Stimulated activated CD8-positive, alpha-beta memory T cell treated with anti-CD3 and anti-CD28 coated beads, Interleukin-12 subunit alpha, Interleukin-12 subunit beta, amount 100 ng/mL, for 1 hour (primary cell): ENCODE measurements at places on chromosomes 11 and 22.

- DNase-seq, result no peak
These were observed 145.8 kb downstream of the APOL5 start for GRCh38 chr22:35863432-35863831.

- DNase-seq, result no peak
These were observed 51.5 kb upstream of the RAB1B start for GRCh38 chr11:66216911-66217310.

DNA sequence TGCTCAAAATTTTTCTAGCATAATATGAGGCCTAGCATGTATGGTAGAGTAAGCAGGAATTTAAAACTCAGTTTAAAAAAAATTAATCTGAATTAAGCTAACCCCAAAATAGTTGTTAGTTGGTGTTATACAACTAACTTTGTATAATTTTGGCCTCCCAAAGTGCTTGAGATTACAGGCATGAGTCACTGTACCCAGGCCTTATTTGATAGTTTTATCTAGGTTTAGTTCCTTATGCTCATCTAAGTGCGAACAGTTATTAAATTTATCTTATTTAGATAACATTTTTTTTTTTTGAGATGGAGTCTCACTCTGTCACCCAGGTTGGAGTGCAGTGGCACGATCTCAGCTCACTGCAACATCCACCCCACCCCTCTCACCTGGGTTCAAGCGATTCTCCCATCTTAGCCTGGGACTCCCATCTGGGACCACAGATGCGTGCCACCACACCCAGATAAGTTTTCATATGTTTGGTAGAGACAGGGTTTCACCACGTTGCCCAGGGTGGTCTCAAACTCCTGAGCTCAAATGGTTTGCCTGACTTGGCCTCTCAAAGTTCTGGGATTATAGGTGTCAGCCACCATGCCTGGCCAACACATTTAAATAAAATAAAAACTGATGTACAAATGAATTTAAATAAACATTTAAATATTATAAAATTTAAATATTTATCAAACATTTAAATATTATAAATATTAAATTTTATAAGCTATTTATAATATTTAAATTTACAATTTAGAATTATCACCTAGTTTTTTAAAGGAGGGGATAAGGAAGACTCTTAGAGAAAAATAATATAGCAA lies 7.5 kb downstream of the IL18 start:
- no peak for DNase-seq

DNA sequence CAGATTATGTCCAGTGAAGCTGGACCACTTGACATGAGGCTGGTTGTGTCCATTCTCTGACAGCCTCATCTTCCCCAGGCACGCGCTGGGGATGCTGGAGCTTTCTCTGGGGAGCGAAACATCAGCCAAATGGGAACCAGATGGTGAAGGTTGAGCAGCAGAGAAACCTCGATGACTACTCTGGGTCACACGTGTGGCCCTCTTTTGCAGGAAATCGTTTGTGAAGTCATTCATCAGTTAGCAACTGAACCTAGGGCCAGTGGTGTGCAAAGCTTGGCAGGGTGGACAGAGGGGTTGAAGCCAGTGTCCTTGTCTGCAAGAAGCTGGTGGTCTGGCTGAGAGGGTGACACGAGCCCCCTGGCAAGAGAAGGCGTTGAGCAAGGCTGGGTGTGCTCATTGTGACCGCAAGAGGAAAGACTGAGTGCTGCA lies 109.8 kb downstream of the ZBTB16 start:
- DNase-seq, result no peak

DNA sequence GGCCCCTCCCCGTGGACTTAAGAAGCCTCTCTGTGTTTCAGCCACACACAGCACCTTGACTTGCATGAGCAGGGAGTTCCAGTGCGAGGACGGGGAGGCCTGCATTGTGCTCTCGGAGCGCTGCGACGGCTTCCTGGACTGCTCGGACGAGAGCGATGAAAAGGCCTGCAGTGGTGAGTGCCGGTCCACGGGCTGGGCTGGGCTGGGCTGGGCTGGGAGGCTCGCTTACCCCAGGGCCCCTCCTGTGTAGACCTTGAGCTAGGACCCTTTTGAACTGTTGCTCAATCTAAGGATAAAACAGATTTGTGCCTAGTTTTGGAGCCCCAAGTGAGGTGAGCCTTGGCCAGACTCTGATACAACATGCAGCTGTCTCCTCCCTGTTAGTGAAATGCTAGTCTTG lies 151.4 kb upstream of the SORL1-AS1 start:
- no peak for DNase-seq

- peak; percentile 92 for DNase-seq
These were observed at the start of the genes ACAD8 and THYN1 for GRCh38 chr11:134253188-134253993. ACAD8 (plus strand) TSS chr11:134253568; CDS start chr11:134253601, 33 bp downstream. THYN1 (minus strand) TSS chr11:134253352; CDS start chr11:134252882, 470 bp downstream.

GRCh38 chr11:5276697-5277096 lies 7.0 kb upstream of the HBE1 start:
- no peak for DNase-seq

DNA sequence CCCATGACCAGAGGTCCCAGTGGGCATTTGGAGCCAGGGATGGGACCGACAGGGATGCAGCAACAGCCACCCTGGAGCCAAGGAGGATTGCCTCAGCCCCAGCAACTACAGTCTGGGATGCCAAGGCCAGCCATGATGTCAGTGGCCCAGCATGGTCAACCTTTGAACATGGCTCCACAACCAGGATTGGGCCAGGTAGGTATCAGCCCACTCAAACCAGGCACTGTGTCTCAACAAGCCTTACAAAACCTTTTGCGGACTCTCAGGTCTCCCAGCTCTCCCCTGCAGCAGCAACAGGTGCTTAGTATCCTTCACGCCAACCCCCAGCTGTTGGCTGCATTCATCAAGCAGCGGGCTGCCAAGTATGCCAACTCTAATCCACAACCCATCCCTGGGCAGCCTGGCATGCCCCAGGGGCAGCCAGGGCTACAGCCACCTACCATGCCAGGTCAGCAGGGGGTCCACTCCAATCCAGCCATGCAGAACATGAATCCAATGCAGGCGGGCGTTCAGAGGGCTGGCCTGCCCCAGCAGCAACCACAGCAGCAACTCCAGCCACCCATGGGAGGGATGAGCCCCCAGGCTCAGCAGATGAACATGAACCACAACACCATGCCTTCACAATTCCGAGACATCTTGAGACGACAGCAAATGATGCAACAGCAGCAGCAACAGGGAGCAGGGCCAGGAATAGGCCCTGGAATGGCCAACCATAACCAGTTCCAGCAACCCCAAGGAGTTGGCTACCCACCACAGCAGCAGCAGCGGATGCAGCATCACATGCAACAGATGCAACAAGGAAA lies 27.3 kb upstream of the L3MBTL2 start:
- DNase-seq, result no peak

DNA sequence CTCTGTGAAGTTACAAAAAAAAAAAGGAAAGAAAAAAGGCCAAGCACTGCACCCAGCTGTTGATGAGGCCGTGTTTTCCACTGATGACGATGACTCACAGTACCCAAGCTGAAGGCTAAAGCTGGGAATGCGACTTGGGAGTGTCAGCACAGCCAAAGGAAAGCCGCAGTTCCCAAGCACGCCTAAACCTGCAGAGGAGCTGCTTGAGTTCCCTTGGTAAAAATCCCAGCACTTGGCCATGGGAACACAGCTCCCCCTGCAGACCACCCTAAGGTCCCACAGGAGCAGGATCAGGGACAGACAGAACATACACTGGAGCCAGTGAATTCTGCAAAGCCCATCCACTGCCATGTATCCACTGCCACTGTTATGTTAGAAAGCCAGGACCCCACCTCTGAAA lies 39.9 kb downstream of the SERGEF start:
- no peak for DNase-seq

DNA sequence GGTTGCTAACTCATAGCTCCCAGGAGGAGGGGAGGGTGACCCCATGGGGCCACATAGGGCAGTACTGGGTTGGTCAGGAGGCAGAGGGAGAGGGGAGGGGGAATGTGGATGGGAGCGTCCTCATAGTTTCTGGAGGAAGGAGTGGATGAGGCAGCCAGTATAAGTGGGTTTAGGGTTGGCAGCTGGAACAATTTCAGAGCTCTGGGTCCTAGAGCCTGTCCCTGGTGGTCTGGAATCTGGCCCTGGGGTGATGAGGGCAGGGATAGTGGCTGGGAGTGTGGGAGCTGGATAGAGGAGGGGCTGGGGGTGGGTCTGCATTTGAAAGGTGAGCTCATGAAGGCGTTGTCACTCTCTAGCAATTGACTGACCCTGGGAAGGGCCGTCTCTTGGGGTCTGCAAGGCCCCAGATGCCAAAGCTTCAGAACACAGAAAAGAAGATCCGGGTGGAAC lies 5.3 kb upstream of the MRGPRG start:
- no peak for DNase-seq

DNA sequence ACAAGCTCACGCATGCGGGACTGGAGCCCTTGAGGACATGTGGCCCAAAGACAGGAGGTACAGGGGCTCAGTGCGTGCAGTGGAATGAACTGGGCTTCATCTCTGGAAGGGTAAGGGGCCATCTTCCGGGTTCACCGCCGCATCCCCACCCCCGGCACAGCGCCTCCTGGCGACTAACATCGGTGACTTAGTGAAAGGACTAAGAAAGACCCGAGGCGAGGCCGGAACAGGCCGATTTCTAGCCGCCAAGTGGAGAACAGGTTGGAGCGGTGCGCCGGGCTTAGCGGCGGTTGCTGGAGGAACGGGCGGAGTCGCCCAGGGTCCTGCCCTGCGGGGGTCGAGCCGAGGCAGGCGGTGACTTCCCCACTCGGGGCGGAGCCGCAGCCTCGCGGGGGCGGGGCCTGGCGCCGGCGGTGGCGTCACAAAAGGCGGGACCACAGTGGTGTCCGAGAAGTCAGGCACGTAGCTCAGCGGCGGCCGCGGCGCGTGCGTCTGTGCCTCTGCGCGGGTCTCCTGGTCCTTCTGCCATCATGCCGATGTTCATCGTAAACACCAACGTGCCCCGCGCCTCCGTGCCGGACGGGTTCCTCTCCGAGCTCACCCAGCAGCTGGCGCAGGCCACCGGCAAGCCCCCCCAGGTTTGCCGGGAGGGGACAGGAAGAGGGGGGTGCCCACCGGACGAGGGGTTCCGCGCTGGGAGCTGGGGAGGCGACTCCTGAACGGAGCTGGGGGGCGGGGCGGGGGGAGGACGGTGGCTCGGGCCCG lies at the start of gene MIF:
MIF (plus strand) TSS at position 439 of the 765 bp plus-strand sequence; CDS start at position 531, 92 bp downstream.
- DNase-seq, result peak; percentile 87

- DNase-seq, result no peak
These were observed 39.4 kb downstream of the FDX1 start for GRCh38 chr11:110469127-110469526.

DNA sequence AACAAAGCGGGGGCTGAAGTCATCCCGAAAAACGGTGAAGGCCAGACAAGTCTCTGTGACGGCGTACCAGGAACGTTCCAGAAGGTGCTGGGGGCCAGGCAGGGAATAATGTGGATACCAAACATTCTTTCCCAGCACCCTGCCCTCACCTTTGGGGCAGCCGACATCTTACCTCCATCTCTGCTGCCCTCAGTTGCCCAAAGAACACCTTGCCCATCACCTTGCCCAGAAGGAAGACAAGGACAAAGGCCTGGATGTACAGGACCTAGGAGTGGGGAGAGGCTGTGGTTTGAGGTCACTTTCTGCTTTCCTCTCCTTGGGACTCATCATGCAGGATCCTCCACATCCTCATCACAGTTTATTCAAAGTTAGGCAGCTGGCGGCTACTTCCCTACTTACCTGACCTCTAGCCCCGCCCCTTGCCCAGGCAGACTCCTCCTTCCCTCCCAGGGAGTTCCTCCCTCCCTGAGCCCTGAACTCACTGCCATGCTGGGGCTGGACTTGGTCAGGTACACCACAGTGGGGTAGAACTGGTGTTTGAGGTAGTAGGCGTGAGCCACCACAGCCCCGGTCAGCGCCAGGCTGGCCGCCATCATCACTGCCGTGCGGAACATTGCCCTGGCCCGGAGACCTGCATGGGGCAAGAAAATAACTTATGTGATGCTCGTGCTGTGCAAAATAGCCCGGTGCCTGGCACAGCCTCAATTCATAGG lies 1.2 kb downstream of the SYVN1 start:
- no peak for DNase-seq

- no peak for DNase-seq
These were observed 65.6 kb downstream of the CCDC81 start for GRCh38 chr11:86440305-86440716.

DNA sequence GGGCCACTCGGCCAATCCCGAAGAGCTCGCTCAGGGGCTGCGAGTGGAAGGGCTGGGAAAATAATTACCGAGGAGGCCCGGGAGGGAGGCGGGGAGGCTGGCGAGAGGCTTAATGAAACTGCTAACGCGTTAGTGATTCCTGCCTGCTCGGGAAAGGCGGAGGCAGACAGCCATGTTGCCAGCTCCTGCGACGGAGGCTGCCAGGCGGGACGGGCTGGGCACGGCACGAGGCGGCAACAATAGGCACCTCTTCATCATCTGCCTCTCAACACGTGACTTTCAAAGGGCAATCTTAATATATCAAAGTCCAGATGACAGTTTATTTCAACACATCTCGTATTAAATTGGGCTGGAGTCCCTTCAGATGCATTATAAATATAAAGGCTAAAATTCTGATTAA lies 68.0 kb upstream of the TCF20 start:
- no peak for DNase-seq

GRCh38 chr11:70825893-70826540 lies 426.4 kb downstream of the SHANK2 start:
- no peak for DNase-seq

DNA sequence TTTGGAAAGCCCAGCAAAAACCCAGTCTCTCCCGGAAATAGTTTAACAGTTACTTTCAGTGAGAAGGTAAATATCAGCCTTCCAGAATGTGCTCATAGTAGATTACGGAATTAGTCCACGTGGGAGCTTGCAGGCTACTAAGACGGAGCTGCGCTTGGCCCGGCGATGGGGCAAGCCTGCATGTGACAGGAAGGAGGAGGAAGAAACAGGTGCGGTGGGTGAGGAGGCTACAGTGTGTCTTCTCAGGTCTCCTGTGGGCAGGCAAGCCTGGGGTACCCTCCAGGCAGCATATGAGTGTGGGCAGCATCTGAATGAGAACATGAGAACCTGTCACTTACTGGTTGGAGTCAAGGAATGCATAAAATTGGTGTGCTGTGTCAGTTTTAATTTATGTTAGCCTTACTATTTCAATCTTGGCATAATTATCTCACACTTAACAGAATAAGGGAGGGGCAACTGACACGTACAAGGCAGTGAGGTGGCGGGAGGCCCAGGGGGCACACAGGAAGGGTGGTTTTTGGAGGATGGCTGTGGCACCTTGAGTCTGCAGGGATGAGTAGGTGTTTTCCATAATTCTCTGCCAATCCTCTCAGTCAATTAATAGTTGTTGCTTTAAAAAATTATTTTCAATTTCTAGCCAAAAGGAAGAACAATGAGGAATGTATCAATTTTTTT lies 35.7 kb downstream of the CLMP start:
- DNase-seq, result no peak

DNA sequence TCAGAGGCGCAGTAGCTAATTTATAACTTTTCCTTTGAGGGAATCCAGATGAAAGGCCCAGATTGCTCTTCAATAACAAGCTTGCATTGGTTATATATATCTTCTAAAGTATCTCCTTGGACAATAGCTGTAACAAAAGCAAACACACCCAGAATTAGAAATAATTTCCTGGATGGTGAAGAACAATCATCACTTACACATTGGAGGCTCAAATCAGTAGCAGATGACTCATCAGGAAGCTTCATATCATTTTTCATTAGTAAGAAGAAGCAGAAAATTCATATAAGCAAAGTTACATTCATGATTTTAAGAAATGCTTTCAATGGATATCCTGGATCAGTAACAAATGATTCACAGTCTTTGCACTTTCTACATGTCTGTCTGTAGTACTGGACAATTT lies 173.6 kb upstream of the CCDC90B start:
- no peak for DNase-seq

- DNase-seq, result no peak
These were observed 51.0 kb downstream of the UBASH3B start for GRCh38 chr11:122706291-122707088.
